ENCODE measurements at places on chromosomes 1 and 21.

DNA sequence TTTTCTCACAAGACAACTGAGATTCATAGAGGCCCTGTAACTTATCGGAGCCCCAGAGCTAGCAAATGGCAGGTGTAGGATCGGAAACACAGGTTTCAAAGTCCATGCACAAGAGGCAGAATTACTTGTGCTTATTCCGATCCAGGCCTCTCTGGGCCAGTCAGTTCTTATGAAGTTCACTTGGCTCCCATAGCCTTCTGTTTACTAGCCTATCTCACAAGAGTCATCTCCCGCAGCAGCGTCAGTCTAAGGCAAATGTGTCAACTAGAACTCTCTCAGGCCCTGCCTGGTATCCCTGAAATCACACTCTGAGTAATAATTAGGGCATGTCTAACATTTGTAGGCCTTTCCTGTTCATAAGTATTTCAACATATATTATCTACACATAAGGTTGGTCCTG, 43.3 kb downstream of the PHC2 start:
- DNase-seq, result peak; percentile 83

DNA sequence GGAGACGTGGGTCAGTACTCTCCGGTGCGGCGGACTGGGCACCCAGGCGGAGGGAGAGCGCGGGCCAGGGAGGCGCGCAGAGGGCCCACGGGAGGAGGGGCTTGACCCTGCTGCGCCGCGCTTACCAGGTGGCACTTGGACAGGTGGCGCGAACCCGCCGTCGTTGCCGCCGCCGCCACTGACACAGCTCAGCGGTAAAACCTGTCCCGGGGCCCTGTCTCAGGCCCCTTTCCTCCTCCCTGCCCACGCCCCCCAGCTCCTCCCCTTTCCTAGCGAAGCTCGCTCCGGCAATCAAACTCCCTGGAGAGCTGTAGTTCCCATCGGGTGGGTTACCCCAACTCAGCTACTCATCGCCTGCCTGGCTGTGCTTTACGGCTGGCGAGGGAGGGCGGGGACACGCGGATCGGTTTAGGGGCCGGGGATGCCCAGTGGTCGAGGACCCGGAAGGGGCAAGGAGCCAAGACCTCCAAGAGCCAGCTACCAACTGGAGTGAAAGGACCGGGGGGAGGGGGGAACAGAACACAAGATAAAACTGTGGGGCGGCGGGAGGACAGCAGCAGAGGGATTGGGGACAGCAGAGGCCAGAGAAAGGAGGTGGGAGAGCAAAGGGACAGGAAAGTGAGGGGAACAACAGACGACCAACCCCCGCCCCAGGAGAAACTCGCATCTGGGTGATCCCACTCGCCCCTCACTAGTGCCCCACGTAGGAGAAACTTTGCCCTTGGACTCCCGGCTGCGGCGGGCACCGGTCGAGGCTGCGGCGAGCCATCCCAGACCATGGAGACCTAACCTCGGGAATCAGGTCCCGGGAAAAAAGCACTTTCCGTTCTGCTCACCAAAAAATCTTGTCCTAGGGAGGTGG, 2.9 kb downstream of the GFI1 start:
- no peak for DNase-seq

GRCh38 chr1:6423321-6423999, 1.1 kb upstream of the ESPN start:
- DNase-seq, result peak; percentile 12

GRCh38 chr1:84995484-84996334, 1.2 kb downstream of the MCOLN2 start:
- no peak for DNase-seq

- DNase-seq, result no peak
These were observed 4.7 kb downstream of the IGSF8 start for GRCh38 chr1:160093624-160094290.

- no peak for DNase-seq
These were observed 628.7 kb downstream of the PTPRU start for GRCh38 chr1:29865051-29865450.

GRCh38 chr1:184747089-184747955, 7.3 kb downstream of the EDEM3 start:
- no peak for DNase-seq

GRCh38 chr1:34906756-34907155, 22.7 kb downstream of the DLGAP3 start:
- no peak for DNase-seq

- no peak for DNase-seq
These were observed 109.0 kb downstream of the FAF1 start for GRCh38 chr1:50851034-50851433.

GRCh38 chr1:243921111-243921510, 71.1 kb upstream of the AKT3 start:
- DNase-seq, result no peak

GRCh38 chr1:158248118-158248517, 6.1 kb upstream of the CD1A start:
- DNase-seq, result no peak

GRCh38 chr1:113515498-113515897, 125.2 kb downstream of the MAGI3 start:
- no peak for DNase-seq

- no peak for DNase-seq
These were observed 45.5 kb downstream of the VPS13D start for GRCh38 chr1:12275370-12275769.

DNA sequence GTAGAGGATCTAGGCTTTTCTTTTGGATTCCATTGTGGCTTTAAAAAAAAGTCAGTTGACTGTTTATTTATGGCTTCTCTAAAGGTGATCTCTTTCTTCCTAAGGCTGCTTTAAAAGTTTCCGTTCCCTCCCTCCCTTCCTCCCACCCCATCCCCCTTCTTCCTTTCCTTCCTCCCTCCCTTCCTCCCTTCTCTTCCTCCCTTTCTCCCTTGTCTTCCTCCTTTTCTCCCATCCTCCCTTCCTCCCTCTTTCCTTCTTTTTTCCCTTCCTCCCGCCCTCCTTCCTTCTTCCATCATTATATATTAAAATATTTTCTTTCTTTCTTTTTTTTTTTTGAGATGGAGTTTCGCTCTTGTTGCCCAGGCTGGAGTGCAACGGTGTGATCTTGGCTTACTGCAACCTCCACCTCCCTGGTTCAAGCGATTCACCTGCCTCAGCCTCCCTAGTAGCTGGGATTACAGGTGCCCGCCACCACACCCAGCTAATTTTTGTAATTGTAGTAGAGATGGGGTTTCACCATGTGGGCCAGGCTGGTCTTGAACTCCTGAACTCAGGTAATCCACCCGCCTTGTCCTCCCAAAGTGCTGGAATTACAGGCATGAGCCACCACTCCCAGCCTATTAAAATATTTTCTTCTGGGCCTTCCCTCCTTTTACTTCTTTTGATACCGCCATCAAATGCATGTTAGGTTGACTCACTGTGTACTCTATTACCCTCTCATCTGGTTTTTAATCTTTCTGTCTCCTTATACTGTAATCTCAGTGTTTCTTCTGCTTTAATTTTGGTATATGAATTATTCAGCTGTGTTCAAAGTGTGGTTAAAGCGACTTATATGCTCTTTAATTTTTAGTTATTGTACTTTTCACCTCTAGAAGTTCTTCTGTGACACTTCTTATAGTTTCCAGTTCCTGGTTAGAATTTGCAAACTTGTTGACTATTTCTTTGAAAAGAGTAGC, 59.2 kb upstream of the ATP5PO start:
- no peak for DNase-seq

- no peak for DNase-seq
These were observed 114.6 kb downstream of the AKT3 start for GRCh38 chr1:243735457-243735856.

GRCh38 chr1:97770376-97770775, 150.5 kb downstream of the DPYD start:
- DNase-seq, result no peak

GRCh38 chr1:16903458-16903796, 7.6 kb downstream of the RNU1-2 start:
- no peak for DNase-seq

GRCh38 chr21:32136546-32136945, 142.3 kb downstream of the MIS18A start:
- no peak for DNase-seq

DNA sequence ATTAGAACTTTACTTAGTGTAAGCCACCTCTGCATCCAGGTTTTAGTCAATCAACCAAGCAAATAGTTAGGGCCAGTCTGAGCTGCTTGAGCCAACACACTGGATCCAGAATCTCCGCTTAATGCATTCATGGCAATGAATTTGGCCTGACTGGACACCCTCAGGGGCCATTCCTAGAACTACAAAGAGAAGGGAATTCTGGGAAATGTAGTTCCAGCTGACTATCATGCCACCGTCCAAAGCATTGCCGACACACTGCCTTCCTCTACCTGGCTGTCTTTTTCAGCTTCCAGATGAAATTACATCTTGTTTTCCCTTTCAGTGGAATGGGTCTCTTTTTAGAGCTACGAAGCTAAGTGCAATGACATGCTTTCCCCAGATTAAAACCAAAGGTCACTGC, 163.0 kb upstream of the IGSF21 start:
- no peak for DNase-seq

DNA sequence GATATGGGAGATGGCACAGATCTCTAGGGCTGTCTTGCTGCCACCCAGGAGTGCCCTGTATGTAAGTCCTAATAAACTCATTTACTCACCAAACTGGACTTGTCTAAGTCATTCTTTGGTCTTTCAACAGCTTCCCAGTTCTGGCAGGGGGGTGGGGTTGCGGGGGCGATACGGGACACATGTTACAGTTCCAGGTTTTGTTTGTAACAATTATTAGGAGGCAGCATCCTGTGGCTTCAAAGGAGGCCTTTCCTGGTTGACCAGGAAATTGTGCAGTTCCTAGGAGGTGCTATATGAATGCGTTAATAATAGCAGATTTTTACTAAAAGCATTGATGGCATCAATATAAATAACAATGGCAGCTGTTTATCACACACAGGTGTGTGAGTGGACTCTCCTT, 42.7 kb upstream of the TRIM45 start:
- DNase-seq, result no peak

- DNase-seq, result peak; percentile 88
These were observed 9.0 kb downstream of the TSACC start for GRCh38 chr1:156347331-156347730.

- no peak for DNase-seq
These were observed 8.9 kb upstream of the PDE9A start for GRCh38 chr21:42644223-42645208.

DNA sequence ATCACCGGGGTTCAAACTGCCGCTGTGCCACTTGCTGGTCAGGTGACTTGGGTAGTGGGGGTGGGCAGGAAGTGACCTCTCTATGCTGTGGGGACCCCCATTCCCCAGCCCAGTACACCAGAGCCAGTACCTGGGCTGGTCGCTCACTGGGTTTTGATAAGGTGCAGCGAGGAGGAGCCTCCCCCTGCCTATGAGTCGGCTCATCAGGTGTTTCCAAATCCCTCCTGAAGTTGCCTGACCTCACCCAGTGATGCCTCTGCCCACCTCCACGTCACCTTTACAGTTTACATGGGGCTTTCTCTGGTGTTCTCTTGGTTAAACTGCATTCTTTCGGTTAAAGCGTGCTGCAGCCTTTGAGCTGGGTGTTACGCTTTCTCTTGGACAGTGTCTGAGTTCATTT, 58.2 kb downstream of the ARHGEF10L start:
- DNase-seq, result no peak

GRCh38 chr1:78790174-78790573, 140.5 kb downstream of the IFI44 start:
- no peak for DNase-seq

- DNase-seq, result no peak
These were observed 6.9 kb upstream of the PRKAA2 start for GRCh38 chr1:56638248-56638647.

- DNase-seq, result no peak
These were observed 47.4 kb downstream of the CLCA4 start for GRCh38 chr1:86594284-86594770.

- no peak for DNase-seq
These were observed 364.5 kb downstream of the KCNH1 start for GRCh38 chr1:210769473-210769872.

DNA sequence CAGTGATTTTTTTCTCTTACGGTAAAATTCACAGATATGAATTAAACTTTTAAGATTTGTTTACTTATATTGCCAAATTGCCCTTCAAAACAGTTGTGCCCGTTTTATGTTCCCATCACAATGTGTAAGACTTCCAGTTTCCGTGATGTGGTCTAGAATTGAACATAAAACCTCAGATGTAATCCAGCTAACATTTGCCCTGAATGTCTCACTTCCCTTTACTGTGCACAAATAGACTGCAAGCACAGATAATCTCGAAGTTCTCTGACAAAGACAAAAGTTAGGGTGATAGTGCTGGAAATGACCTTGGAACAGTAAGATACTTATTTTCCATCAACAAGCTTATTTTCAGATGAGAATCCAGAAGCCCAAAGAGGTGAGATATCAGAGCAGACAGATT, 177.5 kb downstream of the ZZZ3 start:
- no peak for DNase-seq

DNA sequence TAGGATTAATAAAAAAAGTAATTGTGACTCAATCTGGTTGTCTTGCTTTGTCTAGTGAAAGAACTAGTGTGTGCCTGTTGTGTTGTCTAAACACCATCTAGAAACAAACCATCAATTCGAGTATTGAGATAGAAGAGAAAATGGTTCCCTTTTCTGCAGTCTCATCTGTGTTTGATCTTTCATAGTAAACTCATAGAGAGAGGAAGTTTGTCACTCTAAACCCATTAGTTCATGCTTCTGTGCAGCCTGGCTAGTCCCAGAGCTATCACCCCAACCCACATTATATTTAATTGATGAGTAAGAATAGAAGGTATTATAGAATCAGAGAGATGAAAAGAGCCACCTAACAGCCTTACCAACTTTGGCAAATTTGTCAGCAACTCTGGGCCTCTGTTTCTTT, 99.5 kb downstream of the TGFB2 start:
- no peak for DNase-seq

DNA sequence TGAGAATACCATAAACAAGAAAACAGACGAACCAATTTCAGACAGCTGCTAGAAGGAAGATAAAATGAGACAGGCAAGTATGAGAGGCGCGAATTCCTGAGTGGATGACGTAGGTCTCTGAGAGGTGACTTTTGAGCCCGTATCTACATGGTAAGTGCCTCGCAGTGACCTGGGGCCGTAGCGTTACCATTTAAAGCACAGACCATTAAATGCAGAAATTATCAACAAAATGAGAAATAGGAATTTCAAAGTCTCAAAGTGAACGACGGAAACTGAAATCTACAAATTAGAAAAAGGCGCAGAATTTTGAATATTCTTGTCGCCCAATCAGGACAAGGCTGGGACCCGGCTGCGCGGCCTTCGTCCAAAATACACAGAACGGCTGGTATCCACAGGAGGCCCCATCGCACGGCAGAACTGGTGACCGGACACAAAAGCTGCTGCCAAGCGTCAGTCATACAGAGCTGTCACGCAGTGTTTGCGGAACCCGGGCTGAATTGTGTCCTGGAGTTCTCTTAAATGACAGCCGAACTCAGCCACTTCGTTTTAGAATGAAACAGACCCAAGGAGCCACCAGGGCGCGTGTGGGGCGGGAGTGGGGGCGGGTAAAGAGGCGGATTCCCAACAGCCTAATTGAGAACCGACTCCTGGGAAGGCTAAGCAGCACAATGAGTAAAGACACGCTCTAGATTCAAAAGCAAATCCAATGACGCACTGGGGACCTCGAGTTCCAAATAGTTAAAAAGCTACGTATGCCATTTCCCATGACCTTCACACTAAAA, 13.8 kb upstream of the BOLA1 start:
- DNase-seq, result peak; percentile 90

GRCh38 chr1:152141971-152142584, 16.9 kb downstream of the RPTN start:
- peak; percentile 60 for DNase-seq
